Cortex of kidney (tissue), 1 donor: ENCODE measurements at places on chromosomes 4 and X.

- no peak for DNase-seq
Measured at GRCh38 chrX:154967603-154968002, 54.9 kb downstream of the F8 start.

DNA sequence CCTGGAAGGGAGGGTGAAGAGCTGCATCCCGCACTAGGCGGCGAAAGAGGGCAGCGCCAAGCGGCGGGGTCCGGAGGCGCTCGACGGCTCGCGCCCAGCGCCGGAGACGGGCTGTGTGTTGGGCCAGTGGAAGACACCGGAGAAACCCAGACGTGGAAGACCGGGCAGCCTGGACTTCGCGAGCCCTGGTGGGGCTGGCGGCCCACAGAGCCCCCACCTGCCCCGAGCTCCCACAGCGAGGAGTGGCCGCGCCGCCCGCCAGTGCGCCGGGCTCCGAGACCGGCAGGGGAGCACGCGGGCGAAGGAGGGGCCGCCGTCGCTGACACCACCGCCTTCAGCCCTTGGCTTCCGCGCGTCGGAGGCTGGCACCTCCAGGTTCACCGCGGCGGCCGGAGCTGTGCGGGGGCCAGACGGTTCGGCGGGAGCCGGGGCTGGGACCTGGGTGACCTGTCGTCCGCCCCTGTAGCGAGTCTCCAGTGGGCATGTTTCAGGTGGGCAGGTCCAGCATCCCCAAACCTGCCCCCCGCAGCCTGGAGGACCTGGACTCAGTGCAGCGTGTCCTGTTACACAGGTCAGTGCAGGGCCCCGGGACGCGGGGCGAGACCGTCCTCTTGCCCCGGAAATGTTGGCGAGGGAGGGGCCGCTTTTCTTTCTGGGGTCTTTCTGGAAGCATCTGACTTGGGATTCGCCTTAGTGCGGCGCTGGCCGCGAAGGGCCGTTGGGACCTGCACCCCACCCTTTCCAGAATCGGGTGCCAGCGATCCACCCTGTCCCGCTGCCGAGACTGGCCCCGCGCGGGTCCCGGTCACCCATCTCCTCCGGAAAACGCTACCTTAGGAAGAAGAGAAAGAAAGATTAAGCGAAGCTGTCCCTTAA lies 9.6 kb upstream of the INTU start:
- no peak for DNase-seq

- DNase-seq: no peak
Measured at GRCh38 chrX:72094894-72095293, 36.8 kb downstream of the RTL5 start.

DNA sequence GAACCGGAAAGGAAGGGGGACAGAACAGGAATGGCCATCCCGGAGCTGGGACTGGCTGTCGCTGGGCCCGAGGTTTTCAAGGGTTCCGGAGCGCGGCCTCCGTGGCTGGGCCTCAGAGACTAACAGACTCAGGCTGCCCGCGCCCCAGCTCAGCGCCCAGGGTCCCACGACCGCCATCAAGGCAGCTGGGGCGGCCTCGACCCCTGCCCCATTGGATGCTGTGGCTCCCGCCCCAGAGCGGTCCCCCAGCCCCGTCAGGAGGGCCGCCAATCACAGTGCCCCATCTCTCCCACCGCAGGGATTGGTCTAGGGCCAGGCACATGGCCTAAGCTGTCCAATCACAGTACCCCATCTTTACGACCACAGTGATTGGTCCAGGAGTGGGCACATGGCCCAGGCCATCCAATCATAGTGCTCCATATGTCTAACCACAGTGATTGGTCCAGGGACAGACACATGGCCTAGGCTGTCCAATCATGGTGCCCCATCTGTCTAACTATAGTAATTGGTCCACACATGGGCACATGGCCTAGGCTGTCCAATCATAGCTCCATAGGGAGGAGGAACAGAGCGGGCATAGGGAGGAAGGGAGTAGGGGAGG lies 105.3 kb upstream of the NKX1-1 start:
- no peak for DNase-seq

DNA sequence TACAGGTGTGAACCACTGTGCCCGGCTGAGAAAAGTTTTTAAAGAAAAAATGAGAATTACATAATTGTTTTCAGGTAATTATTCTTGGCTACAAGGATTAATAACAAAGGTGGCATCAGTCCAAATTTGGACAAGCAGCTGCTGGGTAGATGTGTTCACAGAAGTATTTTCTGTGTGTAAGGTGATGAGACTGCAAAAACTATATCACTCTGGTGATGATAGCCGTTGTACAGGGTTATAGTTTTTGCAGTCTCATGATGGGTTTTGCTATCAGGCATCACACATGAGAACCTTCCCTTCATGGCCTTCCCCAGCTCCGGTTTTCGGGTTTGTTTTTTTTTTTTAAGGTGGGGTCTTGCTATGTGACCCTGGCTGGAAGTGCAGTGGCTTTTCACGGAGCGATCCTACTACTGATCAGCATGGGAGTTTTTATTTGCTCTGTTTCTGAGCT lies 5.1 kb upstream of the SLC10A3 start:
- no peak for DNase-seq

- DNase-seq: no peak
Measured at GRCh38 chrX:82333575-82333974, 1131.7 kb downstream of the SH3BGRL start.

DNA sequence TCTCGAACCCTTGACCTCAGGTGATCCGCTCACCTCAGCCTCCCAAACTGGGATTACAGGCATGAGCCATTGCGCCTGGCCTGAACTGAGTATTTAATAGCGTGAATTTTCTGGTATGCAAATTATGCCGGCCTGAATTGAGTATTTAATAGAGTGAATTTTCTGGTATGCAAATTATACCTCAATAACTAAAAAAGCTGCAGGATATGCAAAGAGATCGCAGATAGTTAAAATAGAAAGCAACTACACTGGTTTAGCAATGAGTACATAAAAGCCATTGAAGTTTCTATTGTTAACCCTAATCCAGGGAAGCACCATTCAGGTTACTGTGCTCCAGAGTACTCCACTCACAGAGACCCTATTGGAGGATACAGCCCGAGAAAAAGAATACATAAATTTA lies 22.8 kb downstream of the FBXW7 start:
- DNase-seq: no peak

GRCh38 chrX:107701493-107702121 lies 73.3 kb downstream of the PRPS1 start:
- DNase-seq: no peak

- no peak for DNase-seq
Measured at GRCh38 chr4:52234561-52235440, 183.7 kb downstream of the SPATA18 start.

DNA sequence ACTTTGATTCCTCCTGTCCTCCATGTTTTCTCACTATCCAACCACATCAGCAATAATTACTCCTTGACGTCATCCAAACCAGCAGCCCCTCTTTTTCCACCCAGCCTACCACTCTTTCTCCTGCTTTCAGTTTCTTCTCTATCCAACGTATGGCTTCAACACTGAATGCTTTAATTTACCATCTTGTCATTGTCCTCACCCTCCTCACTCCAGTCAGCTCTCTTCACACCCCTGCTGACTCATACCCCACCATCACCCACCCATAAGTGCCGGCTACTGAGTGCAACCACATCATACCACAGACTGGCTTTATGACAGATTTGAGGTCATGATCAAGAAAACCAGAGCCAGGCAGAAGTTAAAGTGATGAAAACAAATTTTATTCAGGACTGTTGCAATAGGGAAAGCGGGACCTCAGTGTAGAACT lies 9.8 kb upstream of the ANXA5 start:
- DNase-seq: no peak

DNA sequence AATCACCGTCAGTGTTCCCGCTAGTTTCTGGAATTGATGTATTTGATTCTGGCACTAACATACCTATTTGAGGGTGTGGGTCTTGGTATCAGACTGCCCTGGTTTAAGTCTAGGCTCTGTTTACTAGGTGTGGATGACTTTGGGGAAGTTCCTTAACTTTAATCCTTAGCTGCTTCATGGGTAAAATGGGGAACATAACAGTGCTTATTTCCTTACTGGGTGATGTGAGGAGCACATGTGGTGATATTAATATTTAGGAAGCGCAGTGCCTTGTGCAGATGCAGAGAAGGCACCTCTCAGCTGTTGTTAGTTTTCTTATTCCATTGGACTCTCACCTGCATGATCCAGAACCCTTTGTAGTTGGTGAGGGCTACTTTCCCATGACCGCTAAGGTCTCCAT lies 17.1 kb downstream of the RNF4 start:
- DNase-seq: no peak

DNA sequence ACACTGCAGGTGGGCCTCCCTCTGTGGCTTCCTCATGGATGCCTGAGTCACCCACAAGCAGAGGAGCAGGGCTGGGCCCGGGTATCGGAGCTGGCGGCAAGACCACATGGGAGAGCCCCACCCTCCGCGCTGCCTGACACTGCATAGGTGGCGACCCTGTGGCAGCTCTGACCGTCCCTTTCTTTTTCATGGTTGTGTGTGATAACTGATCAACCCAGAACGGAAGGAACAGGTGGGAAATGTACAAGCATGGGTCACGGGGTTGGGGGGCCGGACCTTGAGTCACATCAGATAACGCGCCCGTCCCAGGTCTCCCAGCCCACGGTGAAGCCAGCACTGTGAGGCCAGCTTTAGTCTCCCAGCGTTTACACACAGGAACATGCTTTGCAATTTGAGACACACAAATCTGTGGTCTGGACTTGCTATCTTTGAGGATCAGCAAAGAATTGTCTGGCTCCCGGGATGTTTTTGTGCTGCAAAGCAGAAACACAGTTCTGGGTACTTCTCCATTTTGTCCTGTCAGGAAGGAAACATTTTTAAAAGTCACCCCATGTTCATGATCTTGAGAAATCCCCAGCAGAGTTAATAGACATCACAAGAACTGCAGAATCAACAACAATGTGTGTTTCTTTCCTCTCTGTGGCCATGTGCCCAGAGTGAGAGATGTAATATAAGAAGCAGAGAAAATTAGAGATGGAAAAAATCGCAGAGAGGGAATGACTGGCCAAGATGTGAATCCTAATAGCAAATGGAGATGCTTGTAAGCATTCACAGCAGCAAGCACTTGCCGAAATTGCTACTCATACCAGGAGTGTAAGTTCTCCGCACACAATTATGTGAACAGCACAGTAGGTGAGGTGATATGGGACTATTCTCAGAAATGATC lies 70.1 kb upstream of the CBR4 start:
- DNase-seq: no peak

DNA sequence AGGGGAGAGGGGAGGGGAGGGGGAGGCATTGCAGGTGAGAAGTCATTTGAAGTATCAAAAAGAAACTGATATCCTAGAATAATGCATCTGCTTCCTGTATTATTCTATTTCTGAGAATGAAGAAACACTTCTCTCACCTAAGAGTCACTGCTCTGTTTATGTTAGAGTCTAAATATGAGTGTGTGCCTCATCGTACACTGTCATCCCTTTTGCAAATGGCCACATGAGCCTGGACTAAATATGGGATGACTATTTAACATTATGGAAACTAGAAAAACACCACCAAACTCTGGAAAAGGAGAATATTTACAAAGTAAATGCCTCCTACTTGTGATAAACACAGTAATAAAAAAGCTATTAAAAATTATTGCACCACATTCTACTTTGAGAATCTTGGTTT lies 146.4 kb upstream of the NOCT start:
- no peak for DNase-seq

GRCh38 chr4:12679217-12679616 lies 804.9 kb downstream of the RAB28 start:
- DNase-seq: no peak

DNA sequence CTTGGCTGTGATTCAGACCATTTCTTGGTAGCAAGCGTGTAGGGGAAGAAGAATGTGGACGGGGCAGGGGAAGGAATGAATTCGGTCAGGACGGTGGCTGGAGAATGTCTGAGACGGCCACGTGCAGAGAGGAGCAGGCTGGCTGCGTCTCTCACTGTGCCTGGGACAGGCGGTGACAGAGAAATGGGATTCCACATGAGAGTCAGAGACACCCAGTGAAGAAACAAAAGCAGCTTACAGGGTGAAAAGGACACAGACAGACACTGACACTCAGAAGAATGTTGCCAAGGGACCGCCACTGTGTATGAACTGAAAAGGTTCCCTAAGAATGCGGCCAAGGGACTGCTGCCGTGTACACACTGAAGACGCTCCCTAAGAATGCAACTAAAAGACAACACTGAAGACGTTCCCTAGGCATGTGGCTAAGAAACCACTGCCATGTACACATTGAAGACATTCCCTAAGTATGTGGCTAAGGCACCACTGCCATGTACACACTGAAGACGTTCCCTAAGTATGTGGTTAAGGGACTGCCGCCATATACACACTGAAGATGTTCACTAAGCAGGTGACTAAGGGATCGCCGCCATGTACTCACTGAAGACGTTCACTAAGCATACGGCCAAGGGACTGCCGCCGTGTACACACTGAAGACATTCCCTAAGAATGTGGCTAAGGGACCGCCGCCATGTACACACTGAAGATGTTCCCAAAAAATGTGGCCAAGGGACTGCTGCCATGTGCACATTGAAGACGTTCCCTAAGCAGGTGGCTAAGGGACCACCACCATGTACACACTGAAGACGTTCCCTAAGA lies 49.1 kb downstream of the DHRSX start:
- DNase-seq: no peak
